ENCODE measurements at places on chromosomes 2 and 18. TPM values are rescaled to one million over a fixed set of nuclear protein-coding genes. Genes with fewer than 3 reads are reported as not detected.

RNF152 gene
- 23.6 TPM for total RNA-seq

TCF23 gene
- not detected for total RNA-seq

ASPRV1 gene
- 0.67 TPM for total RNA-seq

GRB14 gene
- total RNA-seq = 8.8 TPM

DNA sequence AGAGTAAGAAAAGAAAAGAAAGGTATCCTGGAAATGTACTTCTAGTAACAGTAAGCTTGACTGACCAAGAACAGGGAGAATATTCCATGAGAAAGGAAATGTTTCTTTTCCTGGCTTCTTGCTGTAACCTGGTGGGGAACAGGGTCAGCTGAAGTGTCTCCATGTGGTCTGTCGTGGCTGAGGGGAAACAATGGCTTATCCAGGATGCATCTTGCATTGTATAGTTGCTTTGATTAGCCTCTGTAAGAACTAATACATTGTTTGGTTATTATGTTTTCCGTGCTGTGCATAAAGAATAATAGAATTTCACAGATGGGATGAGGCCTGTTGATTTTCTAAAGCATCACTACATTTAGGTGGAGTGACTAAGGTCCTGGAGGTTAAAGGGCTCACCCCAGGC lies 4.9 kb downstream of the CREG2 start:
- DNase-seq = no peak

- peak; percentile 16 for DNase-seq
Observed at GRCh38 chr2:109080757-109081156, 48.2 kb upstream of the SH3RF3 start.

DNA sequence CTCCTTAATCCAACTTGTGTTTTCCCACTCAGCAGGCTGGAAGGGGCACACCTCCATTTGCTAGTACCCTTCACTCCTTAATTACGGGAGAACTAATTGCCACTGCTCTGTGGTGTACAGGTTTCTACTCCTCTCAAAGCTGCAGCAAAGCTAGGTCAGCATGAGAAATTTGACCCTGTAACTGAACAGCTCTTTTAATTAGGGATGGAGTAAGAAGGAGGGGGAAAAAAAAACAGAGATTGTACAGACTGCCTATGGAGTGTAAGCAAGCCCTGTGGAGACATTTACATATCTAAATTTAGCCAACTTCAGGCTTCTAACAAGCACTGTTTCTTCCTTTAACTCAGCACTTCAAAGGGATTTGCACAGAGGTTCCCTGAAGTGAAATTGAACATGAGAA lies 629.7 kb upstream of the SETBP1 start:
- DNase-seq = no peak

DNA sequence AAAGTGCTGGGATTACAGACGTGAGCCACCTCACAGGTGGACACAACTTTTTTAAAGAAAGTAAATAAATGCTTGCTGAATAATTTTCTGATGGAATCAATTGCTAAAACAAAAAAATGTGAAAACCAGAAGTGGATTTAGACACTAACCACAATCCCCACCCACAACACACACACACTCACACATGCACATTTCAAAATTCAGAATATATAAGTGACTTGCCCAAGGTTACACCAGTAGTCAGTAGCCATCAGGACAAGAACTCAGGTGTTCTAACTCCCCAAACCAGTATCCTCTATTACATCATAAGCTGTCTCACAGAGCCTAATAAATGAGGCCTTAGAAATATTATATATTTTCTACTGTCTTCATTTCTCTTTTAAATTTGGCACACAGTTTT lies 1923.6 kb upstream of the PIK3C3 start:
- no peak for DNase-seq

Data from type B pancreatic cell (in vitro differentiated cells).